ENCODE measurements at places on chromosomes 2 and 18.

GRCh38 chr18:62523255-62523588, 397 bp downstream of the ZCCHC2 start:
- no peak for DNase-seq

DNA sequence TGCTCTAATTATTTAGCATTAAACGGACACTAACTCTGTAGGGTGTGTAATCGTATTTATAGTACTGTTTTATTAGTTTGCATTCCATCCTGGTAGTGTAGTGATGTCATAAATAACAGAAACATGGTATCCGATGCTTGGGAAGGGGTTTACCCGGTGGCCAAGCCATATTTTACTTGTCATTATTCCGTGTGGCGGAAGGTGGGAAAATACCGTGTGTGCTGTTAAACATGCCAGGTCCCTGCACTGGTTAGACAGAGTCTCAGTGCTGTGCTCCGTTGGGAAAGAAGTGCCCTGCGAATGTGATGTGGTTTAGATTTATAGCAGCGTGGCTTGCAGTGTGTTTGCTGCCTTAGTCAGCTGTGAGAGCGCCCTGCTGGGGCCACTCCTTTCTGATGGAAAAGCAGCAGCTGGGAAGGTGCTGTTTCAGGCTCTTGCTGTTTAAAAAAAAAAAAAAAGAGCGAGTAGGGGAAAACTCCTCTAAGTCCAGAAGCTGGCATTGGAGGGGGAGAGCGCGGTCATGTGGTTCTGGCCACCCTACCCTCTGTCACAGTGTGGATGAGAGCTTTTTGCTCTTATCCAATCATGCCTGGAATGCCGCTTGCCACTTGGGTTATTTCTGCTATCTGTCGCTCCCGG, 211.0 kb downstream of the NEDD4L start:
- peak; percentile 71 for DNase-seq

DNA sequence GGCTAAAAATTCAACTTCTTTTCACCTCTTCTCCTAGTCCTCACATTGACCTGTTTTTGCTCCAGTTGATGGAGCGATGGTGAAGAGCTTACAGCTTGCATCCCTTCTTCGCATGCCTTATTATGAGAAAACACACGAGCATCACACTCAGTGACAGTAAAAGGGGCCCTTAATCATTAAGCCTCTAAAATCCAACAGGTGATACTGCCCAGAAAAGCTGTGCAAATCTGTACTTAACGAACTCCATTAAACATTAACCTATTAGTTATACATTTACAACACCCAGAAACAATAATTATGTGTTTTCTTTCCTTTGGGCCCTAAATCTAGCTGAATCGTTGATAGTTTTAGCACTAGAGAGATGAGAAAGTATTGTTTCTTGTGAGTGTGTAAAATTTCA, 54.8 kb downstream of the LAMA1 start:
- DNase-seq: no peak

DNA sequence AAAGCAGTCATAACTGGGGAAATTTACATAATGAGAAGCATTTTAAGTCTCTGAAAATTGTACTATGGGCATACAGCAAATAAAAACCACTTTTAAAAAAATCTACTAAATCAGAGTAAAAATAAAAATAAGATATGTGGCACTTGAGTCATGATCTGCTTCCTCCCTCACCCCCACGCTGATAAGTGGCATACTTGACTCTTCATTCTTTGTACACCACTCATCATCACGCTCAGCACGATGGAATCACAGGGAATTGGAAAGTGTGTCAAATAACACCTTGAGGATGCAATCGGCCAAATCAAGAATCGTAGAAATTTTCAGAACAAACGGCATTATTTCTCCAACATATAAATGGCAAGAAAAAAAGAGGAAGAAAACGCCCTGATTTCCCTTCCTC, 41.1 kb upstream of the REG3G start:
- no peak for DNase-seq

GRCh38 chr18:8945514-8945913, 157.0 kb upstream of the NDUFV2 start:
- no peak for DNase-seq

DNA sequence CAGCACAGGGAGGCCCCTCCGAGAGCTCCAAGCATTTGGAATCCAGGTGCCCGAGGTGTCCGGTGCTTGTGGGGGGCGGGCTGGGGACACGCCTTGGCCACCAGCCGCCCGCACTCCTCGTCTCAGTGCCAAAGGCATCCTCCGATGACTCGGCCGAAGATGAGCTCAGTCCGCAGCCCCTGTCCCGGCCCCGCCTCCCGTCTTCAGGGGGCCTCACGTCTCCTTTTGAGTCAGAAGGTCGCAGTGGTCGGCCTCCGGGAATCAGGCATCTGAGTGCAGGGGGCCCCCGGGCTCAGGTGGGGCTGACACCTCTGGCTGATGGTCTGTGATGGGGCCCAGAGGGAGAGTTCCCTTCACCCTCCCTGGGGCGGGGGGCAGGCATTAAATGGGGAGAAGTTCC, 74.8 kb downstream of the NFATC1 start:
- DNase-seq: no peak

DNA sequence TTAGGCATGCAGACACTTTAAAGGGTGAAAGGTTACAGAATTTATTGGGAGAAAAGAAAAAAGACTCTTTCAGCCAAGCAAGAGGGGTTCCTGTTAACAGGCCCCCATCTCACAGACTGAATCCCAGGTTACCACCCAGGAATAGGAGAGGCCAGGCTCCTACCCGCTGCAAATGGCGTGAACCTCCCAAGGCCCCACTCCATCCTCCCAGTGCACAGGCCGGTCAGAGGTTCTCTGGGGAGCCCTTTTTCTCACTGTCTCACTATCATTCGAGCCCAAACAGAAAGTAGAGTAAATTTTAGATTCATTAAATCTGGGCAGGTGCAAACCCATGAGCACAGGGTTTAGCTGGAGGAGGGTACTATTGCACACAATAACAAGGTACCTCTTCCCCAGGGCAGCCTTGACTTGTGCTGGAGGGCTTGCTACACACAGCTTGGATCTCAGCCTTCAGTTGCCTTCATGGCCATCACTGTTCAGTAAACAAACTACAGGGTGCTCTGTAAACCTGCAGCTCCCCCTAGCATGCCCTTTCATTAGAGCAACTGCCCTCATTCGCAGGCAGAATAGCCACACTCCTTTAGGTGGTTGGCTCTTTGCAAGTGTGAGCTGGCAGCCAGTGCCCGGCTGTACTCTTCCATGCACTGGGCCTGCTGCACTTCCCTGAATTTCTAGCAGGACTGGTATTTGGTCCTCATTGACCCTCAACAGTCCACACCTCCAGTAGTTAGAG, 7.3 kb upstream of the PLEK start:
- peak; percentile 21 for DNase-seq

- DNase-seq: no peak
Observed at GRCh38 chr2:237527233-237527632, 39.1 kb upstream of the PRLH start.

GRCh38 chr2:23566241-23567142, 181.5 kb downstream of the KLHL29 start:
- DNase-seq: no peak

DNA sequence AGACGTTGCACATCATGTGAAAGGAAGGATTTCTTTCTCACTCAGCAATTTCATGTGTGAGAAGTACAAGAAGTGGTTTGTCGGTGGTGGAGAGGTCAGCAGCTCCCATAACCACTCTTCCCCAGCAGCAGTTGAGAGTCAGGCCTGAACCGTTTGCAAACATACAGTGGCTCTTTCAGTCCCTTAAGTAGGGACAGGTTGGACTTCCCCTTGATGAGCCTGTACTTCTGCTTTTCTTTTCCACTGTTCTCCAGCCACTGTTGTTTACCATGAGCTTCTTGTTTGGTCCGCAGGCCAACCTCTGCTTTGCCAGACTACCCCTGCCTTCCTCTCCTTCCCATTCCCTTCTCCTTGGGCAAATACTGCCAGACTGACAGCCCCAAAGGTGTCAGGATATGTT, 391.3 kb upstream of the CELF4 start:
- DNase-seq: no peak

DNA sequence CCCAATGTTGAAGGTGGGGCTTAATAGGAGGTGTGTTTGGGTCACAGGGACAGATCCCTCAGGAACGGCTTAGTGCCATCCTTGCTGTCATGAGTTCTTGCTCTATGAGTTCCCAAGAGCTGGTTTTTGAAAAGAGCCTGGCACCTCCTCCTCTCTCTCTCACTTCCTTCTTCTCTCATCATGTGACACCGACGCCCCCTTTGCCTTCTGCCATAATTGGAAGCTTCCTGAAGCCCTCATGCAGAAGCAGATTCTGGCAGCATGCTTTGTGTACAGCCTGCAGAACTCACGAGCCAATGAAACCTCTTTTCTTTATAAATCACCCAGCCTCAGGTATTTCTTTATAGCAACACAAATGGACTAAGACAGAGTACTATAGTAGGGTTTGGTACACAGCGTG, 100.4 kb upstream of the SH3BP4 start:
- no peak for DNase-seq

- DNase-seq: no peak
Observed at GRCh38 chr2:105183555-105184323, 57.8 kb upstream of the GPR45 start.

- DNase-seq: peak; percentile 42
Observed at GRCh38 chr18:48866028-48866733, 84.6 kb downstream of the SMAD7 start.

DNA sequence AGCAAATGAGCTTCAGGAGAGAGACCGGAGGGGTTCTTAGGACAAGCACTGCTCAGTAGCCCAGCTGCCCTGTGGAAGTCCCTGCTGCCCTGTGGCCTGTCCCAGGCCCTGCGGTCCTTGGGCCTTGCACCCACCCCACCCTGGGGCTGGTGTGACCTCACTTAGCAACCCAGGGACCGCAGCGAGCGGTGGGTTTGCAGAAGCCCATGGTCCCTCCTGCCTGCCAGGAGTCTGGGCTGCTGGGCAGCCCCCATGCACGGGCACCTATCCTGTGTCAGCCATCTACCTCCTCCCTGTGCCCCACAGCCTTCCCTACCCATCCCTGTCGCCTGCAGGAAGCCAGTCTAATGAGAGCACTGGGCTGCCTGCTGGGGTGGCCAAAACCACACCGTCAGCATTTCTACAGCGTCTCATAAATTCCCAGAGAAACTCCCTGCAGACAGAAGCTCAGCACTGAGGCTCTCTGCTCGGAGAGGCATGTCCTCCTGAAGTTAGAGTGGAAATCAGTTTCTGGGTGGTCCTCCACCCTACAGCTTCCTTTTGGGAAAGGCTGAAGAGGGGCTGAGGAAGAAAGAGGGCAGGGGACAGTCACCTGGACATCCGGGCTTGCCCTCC, 231.1 kb upstream of the HS6ST1 start:
- peak; percentile 57 for DNase-seq

GRCh38 chr18:32530947-32531651, 60.4 kb upstream of the GAREM1 start:
- peak; percentile 25 for DNase-seq

DNA sequence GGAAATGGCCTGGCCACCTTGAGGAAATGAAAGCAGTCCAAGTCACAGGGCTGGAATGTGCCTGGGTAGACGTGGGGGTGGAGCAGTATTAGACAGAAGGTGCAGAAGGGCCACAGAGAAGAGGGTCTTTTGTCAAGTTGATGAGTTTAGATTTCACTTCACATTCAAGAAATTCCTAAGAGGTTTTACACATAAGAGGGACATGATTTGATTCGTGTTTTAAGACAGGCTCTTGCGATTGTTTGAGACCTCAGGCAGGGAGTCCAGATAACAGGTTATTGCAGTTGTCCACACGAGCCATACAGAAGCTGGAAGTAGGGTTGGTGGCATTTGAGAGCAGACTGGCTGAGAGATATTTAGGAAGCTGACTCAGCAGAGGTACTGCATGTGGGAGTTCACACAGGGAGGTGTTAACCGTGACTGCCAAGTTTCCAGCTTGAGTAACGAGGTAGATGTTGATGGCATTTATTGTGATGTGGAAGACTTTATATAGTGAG, 64.6 kb downstream of the NEB start:
- no peak for DNase-seq

DNA sequence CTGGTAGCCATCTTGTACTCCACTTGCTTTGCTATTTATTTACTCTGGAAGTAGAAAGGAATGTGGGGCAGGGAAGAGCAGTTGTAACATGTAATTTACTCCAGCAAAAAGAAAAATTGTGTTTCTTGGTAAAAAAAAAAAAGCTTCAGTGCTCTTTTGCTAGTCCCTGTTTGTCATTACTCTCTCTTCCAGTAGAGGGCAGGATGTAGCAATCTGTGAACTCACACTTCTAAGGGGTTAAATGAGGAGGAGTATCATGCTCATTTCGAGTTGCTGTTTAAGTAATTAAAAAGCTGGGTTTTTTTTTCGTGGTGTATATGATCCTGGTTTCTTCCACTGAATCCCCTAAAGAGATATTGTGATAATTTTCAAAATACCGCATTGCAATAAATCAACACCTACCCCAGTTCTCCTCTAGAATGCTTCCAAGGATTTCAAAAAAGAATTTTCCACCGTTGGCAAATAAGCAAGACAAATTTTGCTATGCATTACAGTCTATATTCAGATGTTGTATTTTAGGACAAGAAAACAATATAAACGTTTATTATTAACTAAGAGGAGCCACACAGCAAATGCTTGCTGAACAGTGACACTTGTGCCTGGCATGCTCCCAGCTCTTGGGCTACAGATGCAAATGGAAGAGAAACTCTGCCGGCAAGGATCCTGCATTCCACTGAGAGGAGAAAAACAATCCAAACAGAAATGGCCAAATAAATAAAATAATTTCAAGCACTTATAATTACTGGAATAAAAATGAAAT, 261.6 kb downstream of the ASXL3 start:
- DNase-seq: peak; percentile 64

DNA sequence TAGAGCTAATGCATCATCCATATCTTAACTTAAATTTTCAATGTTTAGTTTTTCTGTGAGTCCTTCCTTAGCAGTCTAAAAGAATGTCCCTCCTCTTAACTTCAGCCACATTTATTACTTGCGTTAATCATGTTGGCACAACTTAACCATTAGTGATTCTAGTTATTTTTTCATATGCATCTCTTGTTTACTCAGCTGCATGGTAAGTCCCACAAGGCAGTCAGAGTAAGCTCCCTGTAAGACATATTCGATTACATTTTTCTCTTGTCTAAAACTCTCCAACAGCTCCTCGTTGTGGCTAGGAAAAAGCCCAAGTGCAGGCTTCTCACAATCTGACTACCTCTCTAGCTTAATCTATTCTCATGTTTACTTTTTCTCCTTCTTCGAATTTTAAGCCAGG, 2045.3 kb upstream of the PIK3C3 start:
- DNase-seq: no peak

All from fibroblast of skin of right quadriceps (primary cell).